ENCODE measurements at places on chromosomes 2 and 18.

DNA sequence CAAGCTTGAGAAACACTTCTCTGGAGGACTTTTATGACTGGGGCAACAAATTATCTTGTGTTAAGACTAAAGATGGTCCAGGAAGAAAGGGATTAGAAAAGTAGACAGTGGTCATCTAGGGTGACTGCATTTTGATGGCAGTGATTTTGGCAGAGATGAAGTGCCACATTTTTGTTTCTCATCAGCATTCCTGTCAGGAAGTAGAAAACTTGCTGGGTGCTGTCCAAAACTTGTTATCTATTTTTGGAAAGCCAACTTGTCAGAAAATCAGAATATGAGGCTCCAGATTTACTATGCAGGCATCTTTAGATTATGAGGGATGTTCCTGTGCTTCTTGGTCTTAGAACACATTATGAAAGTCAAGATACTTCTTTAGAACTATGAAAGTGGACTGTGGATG, 29.0 kb upstream of the CALCRL start:
- DNase-seq: no peak

DNA sequence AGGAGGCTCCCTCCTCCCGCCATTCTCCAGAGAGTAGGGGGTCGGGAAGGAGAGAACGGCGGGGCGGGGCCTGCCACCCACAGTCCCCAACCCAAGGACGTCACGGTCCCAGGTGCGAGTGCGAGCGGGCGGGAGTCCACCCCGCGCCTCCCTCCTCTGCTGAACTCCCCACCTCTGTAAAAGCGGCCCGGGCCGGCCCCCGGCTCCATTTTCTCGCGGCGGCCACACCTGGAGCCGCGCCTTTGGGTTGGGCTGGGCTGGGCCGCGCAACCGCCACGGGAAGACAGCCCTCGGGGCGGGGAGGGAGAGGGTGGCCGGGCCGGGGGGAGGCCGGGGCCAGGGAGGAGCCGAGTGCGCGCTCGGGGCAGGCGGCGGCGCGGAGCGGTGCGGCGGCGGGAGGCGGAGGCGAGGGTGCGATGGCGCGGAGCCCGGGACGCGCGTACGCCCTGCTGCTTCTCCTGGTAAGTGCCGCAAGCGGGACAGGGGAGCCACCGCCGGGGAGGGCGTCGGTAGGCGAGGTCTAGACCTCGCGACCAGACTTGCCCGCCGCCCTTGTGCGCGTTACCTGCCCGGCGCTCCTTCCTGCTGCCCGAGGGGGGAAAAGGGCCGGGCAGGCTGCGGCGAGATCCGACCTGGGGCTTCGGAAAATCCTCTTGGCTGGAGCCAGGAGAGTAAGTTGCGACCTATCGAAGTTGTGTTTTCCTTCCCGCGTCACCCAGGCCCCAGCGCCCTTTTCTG, at the start of gene DSG2:
DSG2 (plus strand) TSS at position 342 of the 738 bp plus-strand sequence; CDS start at position 417, 75 bp downstream.
- peak; percentile 42 for DNase-seq

- DNase-seq: peak; percentile 45
Measured at GRCh38 chr2:211930331-211930730, 608.3 kb downstream of the ERBB4 start.

- DNase-seq: no peak
Measured at GRCh38 chr2:240463866-240464481, 28.5 kb downstream of the GPC1 start.

DNA sequence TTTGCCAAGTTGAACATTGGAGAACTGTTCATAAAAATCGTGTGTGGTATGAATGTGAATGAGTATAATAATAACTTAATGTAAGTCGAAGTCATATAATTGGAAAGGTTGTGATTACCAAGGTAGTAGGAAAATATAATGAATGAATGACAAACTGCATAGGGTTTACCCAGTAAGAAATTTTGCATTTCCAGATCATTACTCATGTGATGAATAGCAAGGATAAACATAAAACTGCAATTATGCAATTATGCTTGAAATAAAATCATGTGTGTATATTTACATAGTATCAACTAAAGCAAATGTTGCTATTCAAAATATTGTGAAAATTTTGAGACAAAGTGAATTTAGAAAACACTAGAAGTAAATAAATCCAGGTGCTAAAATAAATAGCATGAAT, 1108.7 kb upstream of the TMEFF2 start:
- DNase-seq: no peak

DNA sequence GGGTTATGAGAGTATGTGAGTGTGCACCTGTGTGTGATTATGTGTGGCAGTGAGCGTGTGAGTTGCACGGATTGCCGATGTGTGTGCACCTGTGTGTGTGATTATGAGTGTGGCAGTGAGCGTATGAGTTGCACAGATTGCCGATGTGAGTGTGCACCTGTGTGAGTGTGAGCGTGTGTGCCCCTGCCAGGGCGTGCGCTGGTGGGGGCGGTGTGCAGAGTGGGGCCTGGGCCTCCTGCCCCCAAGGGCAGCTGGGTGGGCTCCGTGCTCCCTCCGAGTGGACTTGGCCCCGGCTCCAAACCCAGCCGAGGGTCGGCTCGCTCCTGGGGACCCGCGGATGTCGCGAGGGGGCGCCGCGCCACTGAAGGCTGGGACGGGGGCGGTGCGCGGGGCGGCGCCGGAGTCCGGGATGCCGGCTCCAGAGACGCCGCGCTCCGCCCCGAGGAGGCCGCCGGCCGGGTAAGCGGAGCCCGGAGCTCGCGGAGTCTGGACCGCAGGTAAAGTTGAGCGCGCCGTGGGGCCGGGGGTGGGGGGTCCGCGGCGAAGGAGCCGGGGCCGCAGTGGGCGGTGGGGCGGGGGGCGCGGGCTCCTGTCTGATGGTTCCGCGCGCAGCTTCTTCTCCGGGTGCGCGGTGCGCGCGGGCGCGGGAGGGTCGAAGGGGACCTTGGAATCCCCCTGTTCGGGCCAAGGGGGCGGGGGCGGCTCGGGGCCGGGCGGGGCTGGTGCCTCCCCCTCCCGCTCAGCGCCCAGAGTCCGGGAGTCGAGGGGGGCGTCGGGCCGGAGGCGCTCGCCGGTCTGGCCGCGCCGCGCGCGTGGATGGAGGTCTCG, at the start of gene KCNG2:
KCNG2 (plus strand) TSS at position 421 of the 828 bp plus-strand sequence. CDS start 65,730 bp downstream, outside the sequence.
- peak; percentile 41 for DNase-seq

- DNase-seq: peak; percentile 37
Measured at GRCh38 chr2:88451811-88452564, 505 bp downstream of the FOXI3 start.

Measured in HL-60 (cell line).